ENCODE measurements at places on chromosomes 2 and 18.

DNA sequence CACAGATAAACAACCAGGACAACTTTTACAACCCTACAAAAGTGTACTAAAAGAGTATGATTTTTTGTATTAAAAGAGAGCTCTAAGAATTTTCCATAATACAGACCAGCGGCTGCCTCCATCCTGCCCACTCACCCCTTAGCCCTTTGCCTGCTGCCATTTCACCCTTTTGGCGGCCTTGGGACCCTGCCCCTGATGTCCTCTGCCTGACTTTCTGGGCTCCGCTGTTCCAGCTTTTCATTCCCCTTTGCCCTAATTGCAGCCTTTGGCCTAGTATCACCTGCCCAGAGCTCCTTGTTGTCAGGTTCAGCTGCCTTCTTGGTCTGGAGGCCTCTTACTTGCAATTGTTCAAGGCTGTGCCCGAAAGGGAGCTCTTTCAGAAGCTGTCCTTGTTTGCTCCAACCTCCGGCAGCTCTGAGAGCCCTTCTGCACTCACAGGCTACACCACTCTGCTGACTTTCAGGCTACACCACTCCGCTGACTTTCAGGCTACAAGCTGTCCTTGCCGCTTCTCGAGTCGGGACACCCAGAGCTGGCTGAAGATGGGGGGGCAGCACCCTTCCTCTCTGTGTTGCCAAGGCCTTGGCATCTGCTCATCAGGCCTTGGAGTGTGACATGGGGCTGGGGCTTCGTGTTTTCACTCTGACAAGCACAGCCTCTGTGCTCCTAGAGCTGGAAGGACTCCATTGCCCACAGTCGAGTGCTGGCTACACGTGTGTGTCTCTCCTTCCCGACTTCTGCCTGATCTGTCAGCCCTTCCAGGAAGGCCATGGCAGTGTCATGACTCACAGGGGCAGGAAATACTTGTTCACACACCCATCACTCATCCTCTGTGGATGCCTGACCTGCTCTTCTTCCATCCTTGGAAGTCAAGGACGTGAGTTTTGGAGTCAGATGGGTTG lies 43.1 kb upstream of the HDAC4 start:
- DNase-seq = no peak

- no peak for DNase-seq
Measured at GRCh38 chr18:23853448-23854195, 160.9 kb upstream of the TTC39C start.

- peak; percentile 50 for DNase-seq
Measured at GRCh38 chr2:235390108-235390815, 103.6 kb upstream of the AGAP1 start.

DNA sequence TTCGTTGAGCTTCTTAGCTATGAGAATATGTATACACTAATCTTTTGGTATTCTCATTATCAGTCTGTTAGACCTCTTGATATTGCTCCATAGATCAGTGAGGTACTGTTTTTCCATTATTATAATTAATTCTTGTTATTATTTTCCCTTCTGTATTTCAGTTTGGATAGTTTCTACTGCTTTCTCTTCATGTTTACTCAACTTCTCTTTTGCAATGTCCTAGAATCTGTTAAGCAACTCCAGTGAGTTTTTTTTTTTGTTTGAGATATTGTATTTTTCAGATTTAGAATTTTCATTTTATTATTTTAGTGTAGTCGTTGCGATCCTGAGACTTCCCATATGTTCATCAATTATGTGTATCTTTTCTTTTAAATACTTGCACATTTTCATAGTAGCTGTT lies 260.8 kb downstream of the SETBP1 start:
- no peak for DNase-seq

GRCh38 chr2:151979694-151980093 lies 119.2 kb downstream of the CACNB4 start:
- DNase-seq = no peak

DNA sequence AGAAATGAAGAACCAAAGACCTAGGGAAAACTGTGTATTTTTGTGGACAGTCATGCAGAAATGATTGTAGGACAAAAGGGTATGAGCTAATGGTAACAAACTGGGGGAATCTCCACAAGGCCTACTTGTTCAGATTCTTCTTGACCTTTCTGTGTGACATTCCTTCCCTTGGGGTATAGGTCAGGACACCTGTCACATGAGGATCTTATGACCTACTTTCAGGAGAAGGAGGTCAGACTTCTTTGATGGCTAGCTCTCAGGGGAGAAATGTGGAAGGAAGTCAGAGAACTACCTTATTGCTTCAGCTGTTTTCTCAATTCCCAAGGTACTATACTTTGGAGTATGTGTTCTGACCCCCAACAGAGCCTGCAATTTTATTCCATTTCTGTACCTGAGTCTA lies 40.7 kb upstream of the TANK start:
- no peak for DNase-seq

GRCh38 chr2:198100346-198100745 lies 296.0 kb downstream of the PLCL1 start:
- DNase-seq = no peak

DNA sequence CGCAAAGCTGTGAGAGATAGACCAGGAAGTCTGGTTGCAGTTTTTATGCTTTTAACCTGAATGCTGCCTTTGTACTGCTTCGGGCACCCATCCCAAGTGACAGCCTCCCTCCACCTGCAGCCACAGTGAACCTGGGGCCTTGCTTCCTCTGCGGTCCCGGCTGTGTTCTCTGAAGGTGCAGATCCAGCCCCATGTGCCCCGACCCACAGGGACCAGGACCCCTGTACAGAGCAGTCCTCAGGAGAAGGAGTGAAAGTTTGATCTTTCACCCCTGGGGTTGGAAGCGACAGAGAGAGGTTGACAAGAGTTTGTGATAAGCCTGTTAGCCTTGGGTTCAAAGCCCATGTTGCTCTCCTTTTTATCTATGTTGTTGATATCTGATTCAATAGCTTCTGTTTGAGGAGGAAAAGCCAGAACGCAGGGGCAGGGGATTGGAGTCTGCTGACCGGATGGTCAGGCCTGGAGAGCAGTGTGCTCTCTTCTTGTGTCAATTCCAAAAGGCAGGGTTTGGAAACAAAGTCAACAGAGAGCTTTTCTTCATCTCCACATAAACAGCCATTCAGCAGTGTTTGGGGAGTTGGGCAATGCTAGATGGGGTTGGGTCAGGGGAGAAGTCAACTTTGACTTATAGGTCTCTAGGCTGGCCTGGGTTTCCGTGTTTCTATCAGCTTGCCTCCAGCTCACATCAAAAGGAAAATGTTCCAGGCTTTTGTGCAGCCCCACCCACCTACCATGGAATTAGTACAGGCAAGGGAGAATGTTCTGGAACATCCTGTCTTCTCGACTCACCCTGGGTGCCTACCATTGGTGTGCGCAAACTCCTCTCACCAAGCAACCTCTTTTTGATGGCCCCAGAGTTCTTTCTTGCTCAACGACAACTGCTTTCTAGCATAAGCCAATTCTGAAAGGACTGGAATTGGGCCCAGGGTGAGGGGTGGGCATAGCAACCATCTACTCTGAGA lies 214.9 kb downstream of the ALPK2 start:
- DNase-seq = no peak

DNA sequence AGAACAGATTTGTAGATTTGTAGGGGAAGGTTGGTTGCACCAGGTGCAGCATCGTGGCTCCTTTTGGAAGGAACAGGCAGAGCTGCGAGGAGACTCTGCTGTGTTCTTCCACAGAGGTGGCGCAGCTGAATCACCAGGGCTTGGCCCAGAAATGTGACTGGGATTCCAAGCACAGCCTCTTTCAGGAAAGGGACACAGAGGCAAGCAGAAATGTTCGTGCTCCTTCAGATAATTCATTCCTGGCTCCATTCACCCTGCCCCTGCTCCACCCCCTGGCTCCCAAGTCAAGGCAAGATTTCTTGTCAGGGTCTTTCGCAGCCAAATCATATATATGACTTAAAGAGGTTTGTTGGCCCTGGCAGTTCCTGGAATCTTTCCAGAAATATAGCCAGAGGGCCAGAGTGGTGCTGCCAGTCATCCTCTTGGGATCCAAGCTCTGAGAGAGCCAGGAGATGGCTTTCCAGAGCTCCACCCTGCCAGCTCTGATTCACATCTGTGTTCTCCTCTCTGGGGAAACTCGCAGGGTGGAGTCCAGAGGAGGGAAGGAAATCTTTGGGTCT lies 203.9 kb upstream of the TANK start:
- no peak for DNase-seq

DNA sequence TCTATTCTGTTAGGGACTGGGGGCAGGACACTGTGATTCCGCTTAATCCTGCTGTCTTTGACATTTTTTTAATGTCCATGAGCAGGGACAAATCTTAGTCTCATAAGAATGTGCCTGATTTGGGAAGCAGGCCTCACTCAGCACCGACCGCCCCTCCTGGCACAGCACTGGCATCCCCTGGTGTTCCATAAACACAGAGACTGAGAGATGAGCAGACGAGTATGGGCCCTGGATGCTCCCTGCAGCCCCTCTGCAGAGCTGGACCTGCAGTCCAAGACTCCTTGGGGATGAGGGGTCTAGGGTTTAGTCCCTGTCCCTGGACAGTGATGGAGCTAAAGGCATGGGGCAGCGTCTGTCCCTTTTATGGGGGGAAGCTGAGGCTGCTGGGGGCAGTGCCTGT lies 81.6 kb downstream of the NDUFA10 start:
- no peak for DNase-seq

DNA sequence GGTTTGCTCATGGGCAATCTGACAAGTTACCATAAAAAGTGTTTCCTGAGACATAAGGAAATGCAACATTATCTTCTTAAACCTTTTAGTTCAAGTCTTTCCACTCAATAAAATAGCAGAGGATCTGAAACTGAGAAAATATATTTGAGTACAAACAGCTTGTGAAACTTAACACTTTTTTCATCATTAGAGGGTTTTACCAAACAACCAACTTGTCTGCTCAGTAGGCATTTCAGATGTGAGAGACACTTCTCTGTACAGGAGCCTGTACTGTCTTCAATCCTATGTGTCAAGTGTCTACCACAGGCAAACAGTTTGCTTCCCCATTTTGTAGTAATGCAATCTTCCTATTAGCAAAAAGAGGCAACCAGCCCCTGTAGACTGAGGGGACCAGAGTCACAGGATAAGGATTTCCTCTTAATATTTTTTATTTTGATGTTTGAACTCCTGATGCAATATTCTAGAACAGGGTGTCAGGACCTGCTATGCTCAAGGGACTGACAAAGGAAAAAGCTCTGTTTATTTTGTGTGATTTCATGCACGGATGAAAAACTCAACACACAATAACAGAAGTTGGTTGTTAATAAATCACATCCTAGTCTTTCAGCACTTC lies 159.1 kb upstream of the LHCGR start:
- no peak for DNase-seq

DNA sequence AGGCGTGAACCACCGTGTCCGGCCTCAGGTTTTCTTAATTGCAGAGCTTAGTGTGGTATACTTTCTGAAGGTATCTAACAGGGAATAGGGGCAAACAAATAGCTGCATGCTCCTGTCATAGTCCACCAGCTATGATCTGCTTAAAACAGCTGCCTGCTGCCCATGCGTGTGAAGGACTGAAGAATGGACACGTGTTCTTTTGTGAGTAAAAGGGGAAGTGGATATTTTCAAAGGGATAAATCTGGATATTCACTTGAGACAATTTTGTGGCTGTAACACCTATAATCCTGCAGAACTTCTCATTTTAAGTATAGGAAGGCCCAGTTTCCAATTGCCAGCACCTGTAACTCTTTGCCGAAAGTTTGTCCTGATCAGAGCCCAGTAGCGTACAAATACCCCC lies 44.7 kb downstream of the TRPM8 start:
- no peak for DNase-seq

GRCh38 chr18:75592527-75592926 lies 165.0 kb upstream of the SMIM21 start:
- DNase-seq = no peak
